ENCODE measurements at places on chromosomes 2 and 18. TPM values are rescaled to one million over a fixed set of nuclear protein-coding genes. Genes with fewer than 3 reads are reported as not detected.

The BMP10 gene
- total RNA-seq = not detected

DNA sequence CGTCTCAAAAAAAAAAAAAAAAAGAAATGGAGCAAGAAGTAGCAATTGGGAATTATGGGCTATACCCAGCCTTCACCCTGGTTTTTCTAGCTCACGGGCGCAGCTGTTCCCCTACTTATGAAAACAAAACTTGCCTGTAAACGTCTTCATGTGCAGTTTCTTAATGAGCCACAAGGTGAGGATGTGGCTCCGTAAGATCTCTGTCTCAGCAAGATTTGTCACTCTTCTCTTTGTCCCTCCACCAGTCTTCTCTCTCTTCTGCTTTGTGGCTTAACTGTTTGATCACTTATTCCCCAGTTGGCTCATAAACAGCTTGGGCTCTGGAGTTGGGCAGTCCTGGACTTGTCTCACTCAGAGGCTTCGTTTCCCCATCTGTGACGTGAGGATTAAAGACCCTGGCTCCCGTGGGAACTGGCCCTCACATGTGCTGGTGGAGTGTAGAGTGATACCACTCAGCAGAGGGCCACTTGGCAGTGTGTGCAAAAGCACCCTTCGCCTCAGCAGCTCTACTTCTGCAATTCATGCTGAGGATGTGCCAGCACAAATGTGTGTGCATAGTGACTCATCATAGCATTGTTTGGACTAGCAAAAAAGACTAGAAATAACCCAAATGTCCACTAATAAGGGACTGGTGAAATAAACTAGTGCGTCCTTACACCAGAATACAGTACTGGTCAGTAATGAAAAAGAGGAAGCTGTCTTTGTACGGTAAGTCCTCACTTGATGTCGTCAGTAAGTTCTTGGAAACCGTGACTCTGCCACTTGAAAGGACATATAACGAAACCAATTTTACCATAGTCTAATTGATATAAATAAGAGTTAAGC, 8.7 kb downstream of the CEP68 start:
- H3K4me1 ChIP-seq = peaks cover 98% of the 10 kb centered on the region
- H3K27ac ChIP-seq = peak overlapping the region; percentile 83
- DNase-seq = peak; percentile 19

GRCh38 chr2:171046048-171046560, 114.6 kb downstream of the TLK1 start:
- H3K27me3 ChIP-seq = no peaks in the 10 kb centered on the region
- peaks cover 8% of the 10 kb centered on the region for H3K36me3 ChIP-seq
- no peak overlapping the region for H3K27ac ChIP-seq
- H3K4me1 ChIP-seq = no peaks in the 10 kb centered on the region
- H3K4me3 ChIP-seq = no peak overlapping the region

DNA sequence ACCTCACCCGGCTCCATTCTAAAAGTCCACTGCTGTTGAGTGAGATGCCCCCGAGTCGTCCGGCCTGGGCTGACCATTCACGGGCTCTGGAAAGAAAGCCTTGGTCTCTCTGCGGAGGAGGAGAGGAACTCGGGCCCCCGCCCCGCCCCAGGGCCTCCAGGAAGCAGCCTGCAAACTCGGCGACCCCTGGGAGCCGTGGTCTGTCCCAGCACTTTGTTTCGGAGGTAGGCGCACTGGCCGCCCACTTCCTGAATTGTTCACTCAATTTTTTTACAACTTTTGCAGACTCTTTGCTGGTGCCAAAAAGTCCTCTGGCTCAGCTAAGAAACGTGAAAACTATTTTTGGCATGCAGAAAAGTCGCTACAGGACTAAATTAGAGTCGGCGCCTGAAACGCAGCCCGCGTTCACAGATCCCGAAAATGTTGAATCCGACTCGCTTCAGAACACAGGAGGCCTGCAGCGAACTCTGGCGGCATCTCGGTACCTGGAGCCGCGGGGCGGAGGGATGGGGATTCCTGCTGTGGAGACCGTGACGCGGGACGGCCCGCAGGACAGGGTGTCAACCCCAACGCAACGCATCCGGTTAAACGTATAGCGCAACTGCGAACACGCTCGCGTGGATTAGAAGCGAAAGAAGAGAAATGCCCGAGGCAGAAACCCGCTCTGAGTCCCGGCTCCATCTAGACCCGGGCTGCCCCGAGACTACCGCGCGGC, 1.5 kb downstream of the PXDN start:
- no peaks in the 10 kb centered on the region for H3K27me3 ChIP-seq
- H3K27ac ChIP-seq = peak overlapping the region; percentile 90
- H3K4me1 ChIP-seq = peaks cover 17% of the 10 kb centered on the region
- no peak for DNase-seq

GRCh38 chr2:162297925-162298552, 20.4 kb downstream of the IFIH1 start:
- peaks cover 4% of the 10 kb centered on the region for H3K4me1 ChIP-seq
- no peaks in the 10 kb centered on the region for H3K36me3 ChIP-seq
- DNase-seq = no peak
- no peak overlapping the region for H3K4me3 ChIP-seq
- H3K27me3 ChIP-seq = no peaks in the 10 kb centered on the region

DNA sequence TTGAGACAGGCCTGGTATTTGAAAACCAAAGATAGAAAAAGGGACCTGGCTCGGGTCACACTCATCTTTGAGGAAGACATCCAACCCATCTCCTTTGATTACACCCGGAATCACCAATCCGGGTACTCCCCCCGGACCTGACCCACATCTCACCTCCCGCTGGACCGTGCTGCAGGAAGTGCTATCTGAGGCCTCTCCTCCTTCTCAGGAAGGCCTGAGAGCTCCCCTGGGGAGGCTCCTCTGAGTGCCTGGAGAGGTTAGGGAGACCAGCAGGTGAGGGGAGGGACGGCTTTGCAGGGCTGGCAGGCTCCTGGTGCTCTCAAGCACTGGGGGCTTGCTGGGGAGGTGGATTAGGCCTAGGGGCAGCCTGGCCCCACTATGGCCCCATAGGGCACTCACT, 170.9 kb downstream of the ACKR3 start:
- peaks cover 2% of the 10 kb centered on the region for H3K4me1 ChIP-seq
- H3K36me3 ChIP-seq = no peaks in the 10 kb centered on the region
- no peak overlapping the region for H3K4me3 ChIP-seq
- H3K27me3 ChIP-seq = no peaks in the 10 kb centered on the region
- no peak overlapping the region for H3K27ac ChIP-seq
- no peak for DNase-seq
